ENCODE measurements at places on chromosomes 11 and 22.

DNA sequence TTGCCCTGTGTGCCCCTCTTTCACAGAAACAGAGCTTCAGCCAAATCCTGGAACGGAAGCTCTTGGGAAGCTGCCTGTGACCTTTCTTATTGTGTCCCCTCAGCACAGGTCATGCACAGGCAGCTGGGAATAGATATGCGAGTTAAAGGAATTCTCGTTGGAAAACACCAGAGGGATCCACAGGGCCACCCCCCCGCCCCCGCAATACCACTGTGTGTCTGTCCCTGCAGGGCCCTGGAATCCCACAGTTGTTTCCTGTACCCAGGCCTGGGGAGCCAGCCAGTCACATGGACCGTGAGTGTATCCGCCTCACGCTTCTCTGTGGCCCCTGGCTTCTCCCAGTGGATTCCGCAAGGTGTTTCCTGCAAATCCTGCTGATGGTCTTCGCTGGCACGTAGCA lies 29.0 kb downstream of the TIMP3 start:
- no peak for DNase-seq

- no peak for DNase-seq
Observed at GRCh38 chr22:35581023-35581413, 36.1 kb downstream of the MB start.

- DNase-seq: no peak
Observed at GRCh38 chr11:571802-572185, 4.5 kb upstream of the PHRF1 start.

- DNase-seq: no peak
Observed at GRCh38 chr22:36340621-36341020, 47.1 kb downstream of the MYH9 start.

DNA sequence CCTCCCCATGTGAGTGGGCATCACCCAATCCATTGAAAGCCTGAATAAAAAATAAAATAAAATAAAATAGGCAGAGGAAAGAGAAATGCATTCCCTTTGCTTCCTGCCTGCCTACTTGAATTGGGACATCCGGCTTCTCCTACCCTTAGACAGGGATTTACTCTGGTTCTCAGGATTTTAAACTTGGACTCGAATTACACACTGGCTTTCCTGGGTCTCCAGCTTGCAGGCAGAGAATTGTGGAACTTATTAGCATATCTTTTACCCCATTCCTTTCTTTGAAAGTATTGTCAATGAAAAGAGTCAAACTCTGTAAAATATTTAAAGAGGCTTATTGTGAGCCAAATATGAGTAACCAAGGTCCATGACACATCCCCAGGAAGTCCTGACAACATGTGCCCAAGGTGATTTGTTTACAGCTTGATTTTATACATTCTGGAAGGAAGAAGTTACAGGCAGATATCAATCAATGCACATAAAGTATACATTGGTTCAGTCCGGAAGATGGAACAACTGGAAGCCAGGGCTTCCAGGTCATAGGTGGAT lies 78.4 kb upstream of the CCDC90B start:
- no peak for DNase-seq

- no peak for DNase-seq
Observed at GRCh38 chr11:95222817-95223216, 8.2 kb downstream of the SESN3 start.

GRCh38 chr22:47198801-47199251 lies 436.4 kb downstream of the TBC1D22A start:
- DNase-seq: no peak

GRCh38 chr22:44809456-44809855 lies 57.1 kb downstream of the ARHGAP8 start:
- DNase-seq: no peak

GRCh38 chr11:37282367-37282766 lies 684.3 kb upstream of the RAG2 start:
- DNase-seq: no peak

- no peak for DNase-seq
Observed at GRCh38 chr11:75272391-75272790, 31.8 kb downstream of the TPBGL start.

GRCh38 chr11:13128354-13128753 lies 119.2 kb downstream of the RASSF10 start:
- no peak for DNase-seq

- DNase-seq: peak; percentile 37
Observed at GRCh38 chr11:96341211-96342013, 1.6 kb downstream of the MAML2 start.

- DNase-seq: no peak
Observed at GRCh38 chr11:21908211-21908610, 284.7 kb upstream of the ANO5 start.

DNA sequence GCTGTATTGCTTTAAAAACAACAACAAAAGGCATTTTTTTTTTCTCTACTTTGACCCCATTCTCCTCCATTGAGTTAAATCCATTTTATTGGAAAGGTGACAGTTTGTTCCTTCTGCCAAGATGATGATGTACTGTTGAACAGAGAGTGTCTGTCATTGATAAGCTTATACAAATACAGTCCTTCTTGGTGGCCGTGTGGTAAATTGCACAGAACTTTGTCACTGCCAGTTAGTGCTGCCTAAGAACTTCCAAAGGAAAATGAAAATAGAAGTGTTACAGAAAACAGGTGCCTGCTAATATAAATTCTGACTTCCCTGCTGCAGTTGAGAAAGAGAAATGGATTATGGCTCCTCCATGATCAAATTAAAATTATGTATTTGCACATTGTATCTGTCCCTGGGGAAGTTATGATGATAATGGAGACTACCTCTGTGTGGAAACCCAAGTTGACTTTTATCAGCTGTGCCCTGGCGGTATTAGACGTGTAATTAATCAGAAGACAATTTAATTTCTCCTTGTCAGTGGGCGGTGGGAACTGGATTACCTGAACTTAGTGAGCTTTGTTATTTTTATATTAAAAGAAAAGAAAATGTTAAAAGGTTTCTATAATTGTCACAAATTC lies 546.7 kb downstream of the CNTN5 start:
- no peak for DNase-seq

DNA sequence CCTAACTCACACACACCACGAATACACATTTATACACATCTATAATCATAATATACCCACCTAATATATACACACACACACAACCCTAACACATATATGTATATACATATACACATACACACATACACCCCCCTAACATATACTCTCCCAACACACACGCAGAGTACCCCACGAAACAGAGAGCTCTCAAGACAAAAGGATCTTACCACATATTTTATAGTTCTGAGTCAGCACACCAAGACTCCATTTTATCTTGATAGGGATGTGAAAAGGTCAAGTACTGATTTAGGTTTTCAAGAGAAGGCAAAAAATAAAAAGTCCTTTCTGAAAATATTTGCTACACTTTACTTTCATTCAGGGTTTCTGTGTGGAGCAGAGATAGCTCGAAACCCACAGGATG lies 1207.2 kb downstream of the LRRC4C start:
- DNase-seq: no peak

GRCh38 chr11:87215236-87215635 lies 177.5 kb downstream of the TMEM135 start:
- DNase-seq: no peak

GRCh38 chr22:24500277-24500820 lies 5.2 kb downstream of the UPB1 start:
- DNase-seq: no peak

GRCh38 chr22:49261616-49262015 lies 566.1 kb downstream of the BRD1 start:
- no peak for DNase-seq

- no peak for DNase-seq
Observed at GRCh38 chr11:86483940-86484794, 109.5 kb downstream of the CCDC81 start.

GRCh38 chr22:20155330-20156041 lies 4.6 kb upstream of the CCDC188 start:
- DNase-seq: no peak

- DNase-seq: no peak
Observed at GRCh38 chr11:106425819-106426218, 348.4 kb downstream of the AASDHPPT start.

DNA sequence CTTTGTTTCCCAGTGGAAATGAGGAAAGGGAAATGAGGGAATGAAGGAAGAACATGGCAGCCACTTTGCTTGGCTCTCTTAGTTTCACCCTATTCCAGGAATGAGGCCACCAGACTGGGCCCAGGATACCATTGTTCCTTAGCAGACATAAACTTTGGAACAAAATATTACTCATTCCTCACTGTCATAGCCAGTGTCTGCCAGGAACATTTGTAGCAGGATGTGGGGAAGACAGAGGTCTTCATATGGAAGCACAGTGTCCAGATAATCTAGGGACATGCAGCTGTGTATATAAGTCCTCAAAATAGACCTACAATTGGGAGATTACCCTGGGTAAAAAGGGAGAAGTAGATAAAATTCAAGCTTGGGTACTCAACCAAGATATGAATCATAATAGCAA lies 15.2 kb upstream of the FUT4 start:
- DNase-seq: no peak

GRCh38 chr22:38824585-38824984 lies 19.2 kb downstream of the NPTXR start:
- DNase-seq: no peak

GRCh38 chr11:102111787-102112508 lies 1.7 kb downstream of the YAP1 start:
- no peak for DNase-seq

DNA sequence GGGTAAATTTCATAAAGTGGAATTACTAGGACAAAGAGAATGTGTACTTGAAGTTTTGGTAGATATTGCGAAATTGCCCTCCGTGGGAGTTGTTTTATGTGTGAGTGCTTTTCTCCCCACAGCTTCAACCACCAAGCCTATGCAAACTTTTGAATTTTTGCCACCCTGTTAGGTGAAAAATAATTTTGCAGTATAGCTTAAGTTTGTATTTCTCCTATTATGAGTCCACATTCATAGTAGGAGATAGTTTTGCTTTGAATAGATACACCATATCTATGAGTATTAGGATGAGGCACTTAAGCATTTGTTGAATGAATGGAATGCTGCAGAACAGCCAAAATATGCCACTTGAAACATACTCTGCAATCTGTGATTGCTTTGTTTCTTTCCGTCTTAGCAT lies 43.6 kb downstream of the UVRAG start:
- no peak for DNase-seq

GRCh38 chr11:114433376-114433775 lies 5.9 kb upstream of the REXO2 start:
- DNase-seq: no peak

DNA sequence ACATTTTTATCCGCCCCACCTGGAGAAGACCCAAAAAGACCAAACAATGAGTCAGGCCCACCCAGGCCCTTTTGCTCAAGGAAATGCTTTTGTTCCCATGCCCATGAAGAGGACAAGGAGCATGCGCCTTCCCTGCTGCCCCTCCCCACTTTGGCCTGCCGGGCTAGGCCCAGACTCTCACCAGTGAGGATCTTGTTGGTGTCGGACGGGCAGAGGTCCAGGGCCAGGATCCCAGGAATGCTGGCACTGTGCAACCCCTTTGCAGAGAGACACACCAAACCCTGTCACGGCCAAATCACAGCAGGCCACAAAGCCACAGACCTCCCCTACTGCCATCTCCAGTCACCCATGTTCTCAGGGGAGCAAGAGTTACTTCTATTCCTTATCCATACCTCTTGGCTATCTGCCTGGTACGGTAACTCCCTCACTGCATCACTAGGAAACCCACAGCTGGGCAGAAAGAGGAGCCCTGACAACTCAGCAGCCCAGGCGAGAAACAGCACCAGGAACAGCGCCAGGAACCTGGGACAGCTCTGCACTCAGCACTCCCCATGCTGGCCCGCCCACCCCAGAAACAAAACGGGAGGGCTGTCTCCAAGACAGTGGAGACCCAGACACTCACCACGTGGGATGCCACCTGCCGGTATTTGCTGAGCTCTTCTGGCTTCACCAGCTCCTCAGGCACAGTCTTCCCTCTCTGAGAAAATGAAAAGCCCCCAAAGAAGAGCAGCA lies 5.5 kb downstream of the PRPF19 start:
- no peak for DNase-seq

DNA sequence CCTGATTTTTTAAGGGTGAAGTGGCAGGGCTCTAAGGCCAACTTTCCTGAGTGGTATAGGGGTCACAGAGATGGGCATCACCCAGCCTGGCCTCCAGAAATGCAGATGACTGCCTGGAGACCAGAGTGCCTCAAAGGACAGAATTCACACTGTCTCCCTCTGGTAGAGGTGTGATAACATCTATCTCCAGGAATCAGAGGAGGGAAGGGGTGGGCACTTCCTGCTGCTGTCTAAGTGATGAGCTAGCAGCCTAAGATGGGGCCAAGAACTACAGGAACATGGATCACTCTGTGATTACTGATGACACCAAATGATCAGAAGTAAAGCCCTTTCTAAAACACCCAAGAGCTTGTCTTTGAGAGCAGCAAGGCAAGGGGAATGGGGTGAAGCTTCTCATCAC lies 61.9 kb downstream of the C11orf58 start:
- DNase-seq: no peak

DNA sequence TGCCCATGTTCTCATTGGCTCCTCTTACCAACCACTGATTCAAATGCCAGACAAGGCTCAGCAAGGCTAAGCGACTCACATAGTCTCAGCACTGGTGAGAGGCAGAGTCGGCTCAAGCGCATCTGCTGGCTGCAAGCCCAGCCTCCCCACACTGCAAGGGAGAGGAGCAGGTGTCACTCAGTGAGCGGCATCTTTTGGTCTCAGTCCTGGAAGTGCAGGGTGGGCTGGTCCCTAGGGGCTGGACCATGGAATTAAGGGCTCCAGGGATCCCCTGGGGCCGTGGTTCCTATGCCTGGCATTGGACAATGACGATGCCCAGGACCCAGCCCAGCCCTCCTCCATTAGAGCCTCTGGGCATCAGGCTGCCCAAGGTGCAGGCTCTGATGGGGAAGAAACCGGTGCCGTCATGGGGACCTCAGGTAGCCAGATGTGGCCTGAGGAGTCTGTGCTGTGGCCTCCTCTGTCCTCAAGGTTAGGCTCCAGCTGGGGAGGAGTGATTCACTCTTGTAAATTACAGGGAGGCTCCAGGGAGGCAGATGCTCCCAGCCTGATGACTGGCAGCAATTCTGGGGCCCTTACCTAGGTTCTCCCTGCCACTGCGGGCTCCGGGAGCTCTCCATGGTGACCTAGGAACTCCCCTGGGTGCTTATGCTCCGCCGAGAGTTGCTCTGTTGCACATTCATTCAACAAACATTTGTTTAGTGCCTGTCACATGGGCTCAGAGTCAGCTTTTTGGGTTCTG lies 28.0 kb downstream of the FADS2 start:
- DNase-seq: no peak

DNA sequence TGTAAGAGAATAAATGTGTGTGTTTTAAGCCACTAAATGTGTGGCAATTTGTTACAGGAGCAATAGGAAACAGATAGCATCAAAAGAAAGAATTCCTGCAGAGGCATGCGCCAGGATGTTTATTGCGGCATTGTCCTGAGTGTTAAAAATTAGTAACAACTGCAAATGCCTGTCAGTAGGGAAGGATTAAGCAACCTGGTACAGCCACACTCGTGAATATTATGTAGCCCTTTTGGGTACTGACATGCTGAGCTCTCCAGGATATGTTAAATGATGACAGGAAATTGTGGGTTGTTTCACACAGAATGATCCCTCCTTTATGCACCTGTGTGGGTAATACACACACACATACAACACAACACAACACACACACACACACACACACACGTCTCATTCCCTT lies 69.7 kb upstream of the MYOD1 start:
- DNase-seq: no peak

GRCh38 chr11:73188301-73188700 lies 29.8 kb upstream of the P2RY2 start:
- DNase-seq: no peak
